ENCODE measurements at places on chromosomes 3 and 15.

GRCh38 chr3:67005974-67006373 lies 7.9 kb downstream of the KBTBD8 start:
- no peak for DNase-seq

DNA sequence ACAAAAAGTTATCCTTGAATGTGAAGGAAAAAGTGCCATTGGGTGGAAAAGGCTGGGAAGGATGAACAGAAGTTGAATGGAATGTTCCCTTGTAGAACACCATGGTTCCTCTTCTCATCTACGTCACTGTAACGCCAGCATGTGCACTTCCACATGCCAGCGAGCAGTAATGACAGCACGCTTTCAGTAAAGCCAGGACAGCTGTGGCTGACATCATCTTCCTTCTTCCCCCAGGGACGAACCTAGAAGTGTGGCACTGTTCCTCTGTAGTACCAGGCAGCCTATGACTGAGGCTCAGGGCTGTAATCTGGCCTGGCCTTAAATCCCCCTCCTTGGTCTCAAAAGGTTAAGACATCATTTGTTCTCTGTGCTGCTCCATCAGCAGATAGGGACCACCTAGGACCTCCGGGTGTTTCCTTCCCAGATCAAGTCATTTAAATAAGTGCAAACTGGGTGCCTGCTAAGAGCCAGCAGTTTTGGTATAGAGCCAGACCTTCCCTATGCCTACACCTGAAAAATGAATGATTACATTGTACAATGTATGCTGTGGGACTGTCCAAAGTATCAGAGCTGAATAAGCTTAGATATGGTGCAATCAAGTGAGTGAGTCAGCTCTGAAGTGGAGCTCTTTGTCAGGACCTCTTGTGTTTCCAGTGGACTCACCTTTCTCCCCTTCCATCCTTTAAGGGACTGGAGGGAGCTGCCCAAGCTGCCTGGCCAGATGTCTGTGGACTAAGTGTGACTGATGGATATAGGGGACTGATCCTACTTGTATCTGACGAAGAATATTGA lies 5.6 kb upstream of the SRPRB start:
- peak; percentile 85 for DNase-seq

- peak; percentile 12 for DNase-seq
Measured at GRCh38 chr3:142115867-142116668, 33.3 kb downstream of the TFDP2 start.

DNA sequence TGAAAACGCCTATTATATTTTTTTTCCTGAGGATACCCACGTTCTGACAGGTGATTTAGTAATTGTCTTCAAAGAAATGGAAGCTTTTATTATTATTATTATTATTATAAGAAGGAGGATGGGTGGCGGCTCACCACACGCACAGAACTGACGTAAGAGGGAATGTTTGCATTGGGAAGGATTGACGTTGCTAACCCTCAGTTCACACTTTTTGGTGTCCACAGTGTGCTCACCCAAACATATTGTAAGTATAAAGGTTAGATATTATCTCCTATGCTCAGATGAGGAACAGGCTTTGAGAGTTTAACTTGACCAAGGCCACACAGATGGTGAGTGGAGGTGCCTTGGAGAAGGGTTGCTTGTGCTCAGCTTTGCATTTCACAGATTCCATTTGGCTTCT lies 533.5 kb upstream of the TBL1XR1 start:
- DNase-seq, result no peak

- no peak for DNase-seq
Measured at GRCh38 chr3:67605377-67605776, 49.0 kb downstream of the SUCLG2 start.

- no peak for DNase-seq
Measured at GRCh38 chr3:144031938-144032337, 60.3 kb downstream of the DIPK2A start.

DNA sequence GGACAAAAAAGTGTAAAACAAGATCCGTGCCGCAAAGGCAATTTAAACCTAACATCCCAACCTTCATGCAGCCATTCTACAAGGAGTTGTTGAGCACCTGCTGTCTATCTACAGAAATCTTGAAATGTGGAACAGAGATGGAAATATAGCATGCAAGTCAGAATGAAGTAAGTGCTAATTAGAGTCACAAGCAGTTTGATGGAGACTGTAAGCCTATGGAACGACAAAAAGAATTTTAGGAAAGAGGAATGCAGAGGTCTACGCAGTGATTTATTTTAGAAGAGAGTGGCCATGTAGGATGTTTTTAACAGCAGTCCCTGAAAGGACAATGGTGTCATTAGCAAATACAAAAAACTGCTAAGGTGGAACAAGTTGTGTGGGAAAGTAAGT lies 851 bp upstream of the DCBLD2 start:
- no peak for DNase-seq

DNA sequence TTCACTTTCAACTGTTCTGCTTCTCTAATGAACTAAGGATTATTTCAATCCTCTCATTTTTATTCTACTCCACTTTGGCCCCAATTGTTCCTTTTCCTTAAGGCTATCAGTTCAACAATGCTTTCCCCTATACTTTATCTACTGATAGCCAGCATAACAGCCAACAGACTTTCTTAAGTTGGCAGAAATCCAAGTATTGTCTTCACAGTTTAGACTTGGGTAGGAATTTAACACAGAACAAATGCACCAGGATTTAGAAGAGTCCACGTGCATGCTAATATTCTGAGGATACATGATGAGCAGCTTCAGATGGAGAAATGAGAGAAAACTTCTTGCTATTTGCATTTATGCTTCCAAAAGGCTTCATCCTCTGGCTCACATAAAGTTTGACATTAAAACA lies 54.8 kb downstream of the FBN1 start:
- no peak for DNase-seq

- DNase-seq, result peak; percentile 25
Measured at GRCh38 chr3:33050071-33050653, 46.8 kb downstream of the GLB1 start.

- no peak for DNase-seq
Measured at GRCh38 chr15:84785053-84785452, 32.1 kb upstream of the ALPK3 start.

GRCh38 chr3:153925841-153926514 lies 195.2 kb upstream of the ARHGEF26 start:
- no peak for DNase-seq

GRCh38 chr15:45417303-45417950 lies 39.1 kb upstream of the GATM start:
- DNase-seq, result no peak

DNA sequence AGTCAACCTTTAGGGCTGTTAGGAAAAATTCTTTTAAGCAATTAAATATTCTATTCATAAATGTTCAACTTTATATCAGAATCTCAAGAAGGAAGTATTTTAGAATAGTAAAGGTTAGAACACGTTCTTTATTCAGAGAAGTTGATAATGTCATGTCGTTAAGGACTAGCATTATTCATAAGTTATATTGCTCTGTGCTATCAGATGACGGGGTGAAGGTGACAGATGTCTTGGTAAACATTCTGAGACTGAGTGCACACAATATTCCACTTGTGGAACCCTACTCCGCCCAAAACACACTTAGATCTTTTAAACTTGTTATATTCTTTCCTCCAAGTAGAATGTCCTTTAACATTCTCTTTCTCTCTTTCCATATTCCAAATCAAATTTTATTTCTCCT lies 7.9 kb downstream of the AP4E1 start:
- DNase-seq, result no peak

DNA sequence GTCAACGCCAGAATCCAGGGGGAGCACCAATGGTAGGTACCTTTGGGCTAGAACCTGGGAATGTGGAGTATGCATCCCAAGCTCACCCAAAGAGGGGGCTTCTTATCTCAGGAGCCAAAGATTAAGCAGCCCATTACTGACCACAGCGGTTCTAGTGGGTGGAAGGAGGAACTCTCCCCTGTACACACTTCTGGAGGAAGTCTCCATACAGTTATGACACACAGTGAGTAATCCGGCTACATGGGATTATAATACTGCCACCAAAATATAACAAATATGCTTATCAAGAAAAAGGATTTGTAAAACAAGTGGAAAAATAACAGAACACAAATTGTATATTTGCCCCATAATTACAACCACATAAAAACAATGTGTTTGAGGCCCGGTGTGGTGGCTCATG lies 8.4 kb downstream of the MYO1E start:
- peak; percentile 73 for DNase-seq

DNA sequence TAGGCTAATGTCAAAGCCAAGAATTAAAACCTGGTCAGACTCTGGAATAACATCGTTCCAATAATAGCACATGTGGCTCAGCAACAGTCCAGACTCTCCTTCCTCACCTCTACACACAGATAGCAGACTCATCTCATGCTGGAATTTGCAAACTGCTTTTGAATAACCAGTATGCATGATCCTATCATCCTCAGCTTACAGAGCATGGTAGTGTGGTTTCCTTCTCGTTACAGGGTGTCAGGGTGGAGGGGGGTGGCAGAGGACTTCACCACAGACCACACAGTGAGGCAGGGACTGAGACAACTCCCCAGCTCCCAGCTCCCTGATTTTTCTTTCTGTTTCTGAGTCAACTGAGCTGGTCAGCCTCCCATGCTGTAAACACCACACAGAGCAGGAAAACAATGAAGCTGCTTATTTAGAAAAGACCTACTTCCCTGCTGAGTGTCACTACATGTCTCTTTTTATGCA lies 101.6 kb downstream of the RPL22L1 start:
- no peak for DNase-seq

GRCh38 chr15:38084289-38084688 lies 149.8 kb downstream of the TMCO5A start:
- peak; percentile 61 for DNase-seq

GRCh38 chr3:152968388-152969024 lies 133.6 kb downstream of the P2RY1 start:
- no peak for DNase-seq

- no peak for DNase-seq
Measured at GRCh38 chr15:66884115-66884622, 181.2 kb upstream of the SMAD3 start.

- DNase-seq, result no peak
Measured at GRCh38 chr3:161551697-161552096, 55.1 kb downstream of the OTOL1 start.

DNA sequence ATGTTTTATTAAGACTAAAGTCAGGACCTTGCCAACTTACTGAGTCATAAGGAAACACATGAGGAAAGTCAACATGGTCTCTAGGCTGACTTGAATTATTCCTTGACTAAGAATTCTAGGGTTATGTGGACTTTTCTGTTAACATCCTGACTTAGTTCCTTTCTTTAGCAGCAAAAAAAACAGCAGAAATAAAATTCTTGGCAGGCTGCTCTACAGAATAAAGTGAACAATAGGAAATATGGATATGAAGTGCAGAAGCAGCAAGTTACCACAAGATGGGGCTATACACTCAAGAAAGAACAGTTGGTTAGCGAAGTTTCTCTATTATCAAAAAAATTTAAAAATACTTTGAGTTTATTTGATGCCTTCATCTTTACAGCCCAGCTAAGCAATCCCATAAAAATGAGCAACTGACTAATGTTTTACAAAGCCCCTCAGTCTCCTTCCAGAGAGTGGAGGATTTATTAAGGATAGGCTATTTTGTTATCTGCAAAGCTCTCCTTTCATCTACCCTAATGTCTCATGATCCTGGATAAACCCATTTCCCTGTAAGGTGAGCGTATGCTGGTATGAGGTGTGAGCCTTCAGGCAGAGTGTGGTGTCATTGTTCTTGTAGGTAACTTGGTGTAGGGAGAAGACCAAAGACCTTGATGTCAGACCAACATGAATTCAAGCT lies 23.1 kb upstream of the MCCC1 start:
- DNase-seq, result peak; percentile 82

- DNase-seq, result no peak
Measured at GRCh38 chr15:68593828-68594532, 15.2 kb downstream of the CORO2B start.

DNA sequence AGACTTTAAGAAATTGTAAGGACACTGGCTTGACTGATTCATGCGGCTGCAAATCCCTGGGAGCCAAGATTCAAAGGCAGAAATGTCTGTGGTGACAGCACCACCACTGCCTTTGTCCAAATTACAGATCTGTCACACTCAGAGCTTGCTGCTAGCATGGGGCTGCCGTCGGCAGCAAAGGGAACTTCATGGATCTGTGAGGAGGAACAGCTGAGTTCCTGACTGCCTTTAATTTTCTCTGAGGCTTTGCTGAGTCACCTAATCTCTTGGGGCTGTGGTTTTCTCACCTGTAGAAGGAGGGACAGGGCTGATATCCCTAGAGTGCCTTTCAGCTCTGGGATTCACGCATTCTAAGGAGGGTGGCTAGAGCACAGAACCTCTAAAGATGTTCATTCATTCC lies 4.1 kb upstream of the PAK6 start:
- DNase-seq, result peak; percentile 78

DNA sequence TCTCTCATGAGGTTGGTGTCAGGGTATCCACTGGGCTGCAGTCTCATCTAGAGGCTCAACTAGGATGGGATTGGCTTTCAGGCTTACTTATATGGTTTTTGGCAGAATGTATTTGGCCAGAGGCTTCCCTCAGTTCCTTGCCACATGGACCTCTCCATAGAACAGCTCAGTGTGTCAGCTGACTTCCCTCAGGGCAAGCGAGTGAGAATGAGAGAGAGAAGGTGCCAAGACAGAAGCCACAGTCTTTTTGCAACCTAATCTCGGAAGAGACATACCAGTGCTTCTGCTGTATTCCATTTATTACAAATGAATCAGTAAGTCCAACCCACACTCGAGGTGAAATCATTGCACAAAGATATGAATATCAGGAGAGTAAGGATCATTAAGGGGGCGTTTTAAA lies 129.2 kb downstream of the CCNL1 start:
- no peak for DNase-seq

- peak; percentile 66 for DNase-seq
Measured at GRCh38 chr3:141288336-141288990, 56.8 kb downstream of the PXYLP1 start.

GRCh38 chr3:45790596-45790995 lies 5.7 kb downstream of the SLC6A20 start:
- DNase-seq, result no peak

DNA sequence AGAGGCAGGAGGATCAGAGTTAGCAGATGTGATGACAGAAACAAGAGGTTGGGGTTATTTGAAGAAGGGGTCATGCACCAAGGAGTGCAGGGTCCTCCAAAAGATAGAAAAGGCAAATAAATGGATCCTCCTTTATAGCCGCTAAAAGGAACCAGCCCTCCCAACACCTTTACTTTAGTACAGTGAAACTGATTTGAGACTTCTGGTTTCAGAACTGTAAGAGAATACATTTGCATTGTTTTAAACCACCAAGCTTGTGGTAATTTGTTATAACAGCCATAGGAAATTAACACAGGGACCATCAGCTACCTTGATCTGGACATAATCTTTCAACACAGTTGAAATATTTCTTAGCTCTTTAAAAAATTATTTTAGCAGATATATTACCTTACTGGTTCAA lies 166.6 kb downstream of the TIGIT start:
- DNase-seq, result no peak

- no peak for DNase-seq
Measured at GRCh38 chr3:82100378-82100777, 338.9 kb upstream of the GBE1 start.
